ENCODE measurements at places on chromosomes 6 and 20.

- peaks cover 12% of the 10 kb centered on the region for H3K27me3 ChIP-seq
- no peak for DNase-seq
- peaks cover 4% of the 10 kb centered on the region for H3K4me1 ChIP-seq
- H3K4me3 ChIP-seq = no peak overlapping the region
- H3K27ac ChIP-seq = no peak overlapping the region
- H3K36me3 ChIP-seq = no peaks in the 10 kb centered on the region
These were observed 97.4 kb downstream of the RIN2 start for GRCh38 chr20:19855416-19855815.

- H3K27me3 ChIP-seq = peaks cover 25% of the 10 kb centered on the region
- DNase-seq = no peak
These were observed 28.4 kb downstream of the CEBPB start for GRCh38 chr20:50218987-50219435.

- no peaks in the 10 kb centered on the region for H3K4me1 ChIP-seq
- no peak overlapping the region for H3K27ac ChIP-seq
- H3K36me3 ChIP-seq = no peaks in the 10 kb centered on the region
- H3K27me3 ChIP-seq = no peaks in the 10 kb centered on the region
- no peak overlapping the region for H3K4me3 ChIP-seq
These were observed 166.6 kb downstream of the PLCB4 start for GRCh38 chr20:9235518-9235917.

DNA sequence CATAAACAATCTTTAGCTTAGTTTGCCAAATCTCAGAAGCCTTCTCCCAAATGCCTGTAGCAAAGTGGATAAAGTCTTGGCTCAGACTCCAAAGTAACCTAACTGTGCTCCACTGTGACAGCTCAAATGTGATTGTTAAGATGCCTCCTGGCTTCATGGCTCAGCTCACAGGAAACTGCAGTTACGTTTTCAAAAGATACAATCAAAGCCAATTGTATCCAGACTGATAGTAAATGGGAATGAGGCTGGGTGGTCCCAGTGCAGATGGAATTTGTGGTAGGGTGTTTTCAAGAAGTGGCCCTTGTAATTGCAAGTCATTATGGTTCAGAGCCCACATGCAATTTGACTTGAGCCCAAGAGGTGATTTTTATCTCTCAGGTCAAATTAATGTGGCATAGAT lies 151.2 kb upstream of the TAB2 start:
- H3K27ac ChIP-seq = no peak overlapping the region
- H3K36me3 ChIP-seq = peaks cover 1% of the 10 kb centered on the region
- H3K4me1 ChIP-seq = peaks cover 7% of the 10 kb centered on the region
- peaks cover 7% of the 10 kb centered on the region for H3K27me3 ChIP-seq
- DNase-seq = no peak

DNA sequence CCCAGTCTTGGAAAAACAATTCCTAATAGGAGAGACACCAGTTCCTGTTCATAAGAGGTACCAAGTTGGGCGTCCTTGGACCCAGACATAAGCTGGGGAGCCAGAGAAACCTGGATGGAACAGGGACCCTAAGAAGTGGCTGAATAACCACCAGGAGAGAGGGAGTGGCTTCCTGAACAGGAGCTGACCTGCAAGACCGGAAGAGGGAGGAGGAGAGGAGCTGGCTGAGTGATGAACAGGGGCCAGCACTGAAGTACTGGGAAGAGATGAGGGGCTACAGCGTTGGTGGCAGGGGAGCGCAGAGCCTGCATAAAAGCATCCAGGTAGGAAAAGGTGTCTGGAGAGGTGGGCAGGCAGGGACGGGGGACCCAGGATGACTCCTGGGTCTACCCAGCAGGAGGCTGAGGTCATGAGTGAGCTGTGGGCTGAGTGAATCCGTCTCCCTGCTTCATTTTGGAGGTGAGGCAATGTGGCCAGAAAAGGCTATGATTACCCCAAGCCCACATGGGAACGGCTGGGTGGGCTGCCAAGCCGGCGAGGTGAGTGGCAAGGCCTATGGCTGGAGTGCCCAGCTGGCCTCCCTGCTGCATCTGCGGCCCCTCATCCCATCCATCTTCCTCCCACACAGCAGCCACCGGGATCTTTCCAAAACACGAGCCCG lies 34.4 kb upstream of the ZFAND3 start:
- DNase-seq = no peak
- peaks cover 12% of the 10 kb centered on the region for H3K4me1 ChIP-seq
- H3K36me3 ChIP-seq = no peaks in the 10 kb centered on the region
- no peak overlapping the region for H3K27ac ChIP-seq
- H3K27me3 ChIP-seq = peaks cover 13% of the 10 kb centered on the region

DNA sequence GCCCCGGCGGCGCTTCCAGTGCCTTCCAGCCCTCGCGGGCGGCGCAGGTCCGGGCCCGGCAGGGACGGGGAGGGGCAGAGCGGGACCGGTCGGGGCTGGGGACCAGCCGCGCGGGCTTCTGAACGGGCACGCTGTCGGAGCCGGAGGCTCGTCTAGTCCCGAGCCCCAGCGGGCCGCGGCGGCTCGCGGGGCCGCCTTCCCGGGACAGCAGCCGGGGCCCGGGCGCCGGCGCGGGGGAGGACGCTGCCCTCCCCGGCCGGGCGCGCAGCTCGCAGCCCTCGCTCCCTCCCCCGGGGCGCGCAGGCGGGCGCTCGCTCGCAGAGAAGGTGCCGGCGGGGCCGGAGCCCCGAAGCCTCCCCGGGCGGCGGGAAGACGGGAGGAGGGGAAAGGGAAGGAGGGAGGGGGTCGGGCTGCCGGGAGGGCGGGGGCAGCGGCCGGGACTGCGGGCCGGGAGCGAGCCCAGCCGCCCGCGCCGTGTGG lies 696 bp upstream of the SIRPA start:
- H3K36me3 ChIP-seq = no peaks in the 10 kb centered on the region
- peak overlapping the region; percentile 74 for H3K4me3 ChIP-seq
- peaks cover 2% of the 10 kb centered on the region for H3K27me3 ChIP-seq
- H3K4me1 ChIP-seq = peaks cover 42% of the 10 kb centered on the region

GRCh38 chr6:135851442-135852271 lies at the start of gene PDE7B:
Gene PDE7B (plus strand): TSS chr6:135851701.
- no peaks in the 10 kb centered on the region for H3K27me3 ChIP-seq
- H3K27ac ChIP-seq = peak within 1 kb of the TSS; percentile 83
- H3K4me1 ChIP-seq = peaks cover 17% of the 10 kb centered on the region
- no peaks in the 10 kb centered on the region for H3K36me3 ChIP-seq
- peak within 1 kb of the TSS; percentile 84 for H3K4me3 ChIP-seq

DNA sequence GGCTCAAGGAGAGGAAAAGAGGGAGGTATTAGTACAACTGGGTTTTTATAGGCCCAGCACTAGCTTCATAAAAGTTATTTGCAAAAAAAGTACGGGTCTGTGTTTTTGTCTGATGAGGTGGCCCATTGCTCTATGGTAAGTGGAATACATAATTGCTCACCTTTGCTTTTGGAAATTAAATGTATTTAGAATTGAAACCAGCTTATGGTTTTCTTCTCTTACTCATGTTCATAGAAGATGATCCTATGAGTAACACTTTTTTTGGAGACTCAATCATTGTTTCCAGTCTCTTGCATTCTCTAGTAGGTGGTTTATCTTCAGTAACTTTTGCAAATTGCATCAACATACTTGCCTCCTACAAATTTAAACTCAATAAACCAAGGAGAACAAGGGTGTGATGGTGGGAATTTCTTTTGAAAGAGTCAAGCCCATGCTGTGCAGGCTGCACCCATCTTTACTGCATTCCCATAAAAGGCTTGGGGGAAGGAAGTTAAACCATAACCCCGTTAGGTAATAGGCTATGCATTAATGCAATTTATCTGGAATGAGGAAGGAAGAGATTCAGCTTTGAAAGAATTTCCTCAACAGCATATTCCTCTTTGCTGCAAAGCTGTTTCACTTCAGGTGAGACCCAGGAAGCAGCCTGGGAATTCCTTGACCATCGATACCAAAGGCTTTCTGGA lies 48.5 kb upstream of the EDN1 start:
- no peaks in the 10 kb centered on the region for H3K4me1 ChIP-seq
- H3K36me3 ChIP-seq = no peaks in the 10 kb centered on the region
- H3K27me3 ChIP-seq = peaks cover 2% of the 10 kb centered on the region
- DNase-seq = no peak
- H3K4me3 ChIP-seq = no peak overlapping the region

All from memory B cell (primary cell).